ENCODE measurements at places on chromosomes 16 and 17.

GRCh38 chr17:52079496-52079895 is 79.0 kb downstream of the CA10 start:
- no peak for DNase-seq

- DNase-seq = no peak
These were observed 10.9 kb downstream of the ADGRG1 start for GRCh38 chr16:57639172-57639887.

DNA sequence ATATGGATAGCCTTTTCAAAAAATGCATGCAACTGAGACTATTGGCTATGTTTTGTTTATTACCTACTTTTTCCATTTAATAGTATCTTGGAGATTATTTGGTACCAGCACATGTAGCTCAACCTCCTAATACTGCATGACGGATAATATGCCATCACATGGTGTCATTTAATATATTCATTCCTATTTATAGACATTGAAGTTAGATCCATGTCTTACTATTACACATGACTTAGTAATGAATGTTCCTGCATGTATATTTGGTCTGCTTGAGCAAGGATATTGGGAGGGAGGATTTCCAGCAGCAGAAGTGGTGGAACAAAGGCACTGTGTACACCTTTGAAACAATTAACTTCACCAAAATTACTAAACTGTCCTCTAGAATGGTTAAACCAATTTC is 561.3 kb downstream of the WWOX start:
- DNase-seq = no peak

- no peak for DNase-seq
These were observed 2.8 kb downstream of the STAT5A start for GRCh38 chr17:42291129-42291528.

Measured in CD4-positive, alpha-beta T cell treated with Interleukin-2 at 100 ng/mL for 4 hours (primary cell).